Foreskin fibroblast (primary cell): ENCODE measurements at places on chromosomes 5 and 9.

DNA sequence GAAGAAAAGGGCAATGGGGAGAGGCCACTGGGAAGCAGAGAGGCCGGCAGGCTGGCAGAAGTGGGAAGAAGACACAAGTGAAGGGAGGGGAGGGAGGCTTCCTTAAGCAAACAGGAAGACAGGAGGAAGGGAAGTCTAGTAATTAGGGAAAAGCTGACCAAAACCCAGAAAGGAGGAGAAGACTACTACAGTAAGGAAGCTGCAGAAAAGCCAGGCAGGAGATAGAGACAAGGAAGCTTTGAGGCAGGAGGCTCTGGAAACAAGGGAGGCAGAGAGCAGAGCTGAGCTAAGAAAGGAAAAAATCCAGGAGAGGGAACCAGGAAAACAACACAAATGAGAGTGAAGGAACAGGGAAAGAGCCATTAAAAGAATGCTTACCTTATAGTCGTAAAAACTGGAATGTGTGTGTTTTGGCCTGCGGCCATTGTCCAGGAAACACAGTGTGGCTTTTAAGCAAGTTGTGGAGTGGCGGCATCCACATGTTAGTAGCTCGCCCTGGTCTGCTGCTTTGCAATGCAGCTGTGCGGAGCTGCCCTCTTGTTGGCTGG, 317.1 kb upstream of the CLINT1 start:
- peak; percentile 9 for DNase-seq

DNA sequence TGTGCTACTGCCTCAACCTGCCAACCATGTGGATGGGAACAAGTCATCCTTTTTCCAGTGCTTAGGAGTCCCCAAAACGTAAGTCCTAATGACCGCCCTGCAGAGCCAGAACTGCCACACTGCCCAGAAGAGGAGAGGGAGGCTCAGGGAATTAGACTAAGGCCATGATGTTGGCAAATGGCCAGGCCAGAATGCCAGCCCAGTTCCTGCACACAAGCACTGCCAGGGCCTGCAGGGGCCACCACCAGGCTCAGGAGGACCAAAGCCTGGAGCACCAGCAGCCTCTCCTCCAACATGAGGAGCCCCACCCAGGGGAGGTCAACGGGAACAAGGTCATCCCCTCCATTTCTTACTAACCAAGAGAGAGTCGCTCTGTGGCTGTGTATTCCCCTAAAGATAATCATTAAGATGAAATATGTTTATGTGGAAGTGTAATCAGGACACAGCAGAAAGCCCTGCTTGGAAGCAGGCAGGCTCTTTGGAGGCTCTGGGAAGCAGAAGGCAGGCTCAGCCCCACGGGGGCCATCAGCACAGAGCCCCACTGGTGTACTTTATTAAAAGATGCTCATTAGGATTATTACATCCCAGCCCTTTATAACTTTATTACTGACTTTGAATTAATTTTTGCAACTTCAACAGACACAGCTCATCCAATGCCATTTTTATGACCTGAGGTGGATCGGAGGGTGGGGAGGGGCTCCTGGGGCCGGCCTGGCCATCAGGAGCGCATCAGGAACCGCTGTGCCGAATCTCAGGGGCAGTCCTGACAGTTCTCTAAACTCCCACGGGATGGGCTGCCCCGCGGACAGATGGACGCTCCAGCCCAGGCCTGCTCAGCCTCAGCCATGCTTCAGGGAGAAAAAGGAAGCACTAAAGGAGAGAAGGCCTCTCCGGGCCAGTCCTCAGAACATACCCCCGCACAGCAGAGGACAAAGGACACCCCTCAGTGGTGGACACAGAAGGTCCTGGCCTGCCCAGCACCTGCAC, 127.0 kb downstream of the ADAMTS2 start:
- DNase-seq, result no peak

DNA sequence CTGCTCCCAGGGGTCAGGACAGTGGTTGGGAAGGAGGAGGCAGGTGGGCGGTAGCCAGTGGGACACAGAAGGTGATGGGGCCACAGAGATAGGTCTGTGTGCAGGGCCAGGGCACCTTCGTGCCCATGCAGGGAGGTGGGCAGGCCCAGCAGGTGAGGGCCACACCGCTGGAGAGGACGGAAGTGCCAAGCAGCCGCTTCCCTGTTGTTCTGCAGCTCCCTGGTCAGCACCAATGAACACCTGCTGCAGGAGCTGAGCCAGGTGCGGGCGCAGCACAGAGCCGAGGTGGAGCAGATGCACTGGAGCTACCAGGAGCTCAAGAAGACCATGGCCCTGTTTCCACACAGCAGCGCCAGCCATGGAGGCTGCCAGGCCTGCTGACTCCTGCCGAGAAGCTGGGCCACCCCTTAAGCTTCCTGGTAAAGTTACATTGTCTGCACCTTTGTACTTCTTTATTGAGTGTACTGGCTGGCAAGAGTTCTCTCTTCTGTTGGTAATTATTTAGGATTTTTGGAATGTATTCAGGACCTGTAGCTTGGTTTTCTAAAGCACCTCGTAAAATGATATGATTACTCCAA, 40.3 kb downstream of the TPPP start:
- no peak for DNase-seq

- no peak for DNase-seq
Observed at GRCh38 chr5:102700120-102700831, 54.8 kb upstream of the PAM start.

GRCh38 chr9:33177086-33177485, 9.9 kb upstream of the B4GALT1 start:
- no peak for DNase-seq

DNA sequence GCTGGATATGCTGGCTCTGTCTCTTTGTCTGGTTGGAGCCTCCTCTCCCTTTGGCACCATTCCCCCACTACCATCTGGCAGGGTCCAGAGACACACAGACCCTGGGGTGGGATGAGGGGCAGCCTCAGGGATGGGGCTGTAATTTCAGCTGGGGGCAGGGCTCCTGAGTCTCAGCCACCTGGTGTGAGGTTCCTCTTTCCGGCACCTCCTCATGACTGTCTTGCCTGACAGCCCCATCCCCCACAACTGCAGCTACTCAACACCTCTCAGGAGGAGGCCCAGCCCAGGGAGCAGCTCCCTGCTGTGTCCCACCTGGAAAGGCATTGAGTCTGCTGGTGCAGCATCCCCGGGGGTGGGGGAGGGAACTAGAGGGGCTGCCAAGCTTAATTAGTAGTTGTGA, 11.7 kb upstream of the RPS14 start:
- DNase-seq, result no peak

- DNase-seq, result peak; percentile 81
Observed at GRCh38 chr5:68343421-68343826, 127.9 kb downstream of the PIK3R1 start.

DNA sequence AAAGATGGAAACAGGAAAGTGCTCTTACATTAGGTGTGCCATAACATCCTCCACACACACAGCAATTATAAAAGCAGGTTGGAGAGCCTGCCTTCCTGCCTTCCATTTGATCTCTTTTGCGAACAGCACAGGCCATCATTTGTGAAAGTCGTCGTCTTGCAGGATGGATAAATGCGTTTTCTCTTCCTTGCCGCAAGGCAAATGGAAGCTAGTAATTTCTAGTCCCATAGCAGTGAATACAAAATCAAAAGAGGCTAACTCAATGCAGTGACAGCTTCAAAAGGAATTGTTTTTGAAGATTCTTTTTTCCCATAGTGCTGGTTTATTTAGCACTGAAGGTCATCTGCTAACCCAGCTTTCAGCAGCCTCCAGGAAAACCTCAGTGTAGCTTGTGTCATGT, 178.8 kb downstream of the GIN1 start:
- DNase-seq, result no peak

DNA sequence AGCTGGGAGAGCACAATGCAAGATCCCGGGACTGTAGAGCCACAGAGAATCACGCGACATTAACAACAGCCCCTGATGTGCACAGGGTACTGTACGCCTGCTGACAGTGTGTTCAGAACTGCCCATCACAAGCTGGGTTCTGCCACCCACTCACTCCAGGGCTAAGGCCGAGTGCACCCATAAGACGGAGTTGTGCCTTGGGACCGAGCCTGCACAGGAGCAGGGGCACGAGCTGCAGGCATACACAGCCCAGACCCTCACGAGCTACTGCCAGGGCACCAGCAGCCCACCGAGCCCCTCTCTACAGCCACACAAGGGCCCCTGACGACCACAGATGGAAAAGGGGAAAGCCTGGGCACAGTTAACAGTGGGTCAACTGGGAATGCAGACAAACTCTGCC, 67.8 kb downstream of the CAMSAP1 start:
- no peak for DNase-seq

DNA sequence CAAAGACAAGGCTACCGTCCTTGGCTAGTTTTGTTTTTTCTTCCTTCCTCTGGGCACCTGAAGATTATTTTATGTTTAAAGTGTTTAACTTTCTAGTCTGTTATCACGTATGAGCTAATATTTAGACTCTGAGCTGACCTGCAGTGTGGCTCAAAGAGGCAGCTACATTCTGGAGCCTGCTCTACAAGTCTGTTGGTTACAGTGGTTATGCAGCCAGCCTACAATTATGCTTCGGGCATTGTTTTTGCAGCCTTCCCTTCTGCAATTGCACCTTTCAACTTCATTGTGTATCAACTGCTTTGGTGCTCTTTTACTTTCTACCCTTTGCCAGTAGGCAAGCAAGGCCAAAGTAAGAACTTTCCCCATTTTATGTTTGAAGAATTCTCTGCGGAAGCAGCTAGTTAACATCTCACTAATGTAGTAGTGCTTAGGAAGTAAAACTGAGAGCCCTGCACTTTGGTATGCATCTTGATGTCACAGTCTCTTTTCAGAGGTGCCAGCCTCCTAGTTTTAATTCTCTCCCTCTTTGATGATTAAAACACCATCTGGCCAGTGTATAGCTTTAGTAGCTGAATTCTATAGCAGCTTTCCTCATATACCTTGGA, 322.1 kb downstream of the FAM170A start:
- no peak for DNase-seq

DNA sequence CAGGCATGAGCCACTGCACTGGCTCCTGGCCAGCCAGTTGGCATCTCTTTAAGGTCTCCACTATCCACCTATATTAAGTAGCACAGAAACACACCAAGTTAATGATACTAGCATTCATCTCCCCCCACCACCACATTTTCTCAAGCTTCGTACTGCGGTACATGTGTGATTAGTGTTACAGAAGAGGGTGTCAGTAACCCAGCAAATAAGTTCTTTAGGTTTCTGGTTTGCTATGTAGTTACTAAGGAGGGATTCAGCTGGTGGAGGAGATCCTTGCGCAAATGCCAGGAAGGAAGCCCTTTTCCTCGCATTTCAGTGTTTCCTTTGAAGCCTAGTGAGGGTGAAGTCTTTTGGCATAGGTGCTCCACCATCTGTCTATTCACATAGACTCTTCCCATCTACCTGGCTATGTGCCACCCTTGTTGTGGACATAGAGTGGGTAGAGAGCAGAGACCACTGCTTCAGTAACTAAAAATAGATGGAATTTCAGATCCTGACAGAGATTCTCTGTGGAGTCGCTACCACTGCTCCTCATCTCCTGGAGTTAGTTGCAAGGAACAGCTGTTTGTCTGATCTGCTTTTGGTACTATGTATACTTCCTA, 16.7 kb downstream of the UBE2D2 start:
- DNase-seq, result no peak

GRCh38 chr9:21255538-21256212, 15.9 kb upstream of the IFNA14 start:
- DNase-seq, result no peak

DNA sequence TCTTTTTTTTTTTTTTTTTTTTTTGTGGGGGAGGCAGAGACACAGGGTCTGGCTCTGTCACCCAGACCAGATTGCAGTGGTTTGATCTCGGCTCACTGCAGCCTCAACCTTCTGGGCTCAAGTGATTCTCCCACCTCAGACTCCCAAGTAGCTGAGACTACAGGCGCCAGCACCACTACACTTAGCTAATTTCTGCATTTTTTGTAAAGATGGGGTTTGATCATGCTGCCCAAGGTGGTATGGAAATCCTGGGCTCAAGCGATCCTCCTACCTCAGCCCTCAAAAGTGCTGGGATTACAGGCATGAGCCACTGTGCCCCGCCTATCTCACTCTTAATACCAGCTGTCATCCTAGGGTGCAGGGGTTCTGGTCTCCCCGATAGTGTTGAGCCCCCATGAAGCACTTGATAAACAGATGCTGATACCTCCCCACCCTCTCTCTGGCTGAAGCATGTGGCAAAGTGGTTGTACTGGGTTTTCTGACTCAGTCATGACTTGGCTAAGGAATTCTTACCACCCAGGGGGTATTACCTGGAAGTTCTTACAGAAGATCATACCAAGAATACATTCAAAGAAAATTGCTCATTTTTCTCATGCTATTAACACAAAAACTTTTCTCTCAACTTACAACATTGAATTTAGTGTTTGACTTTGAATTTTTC, 110.2 kb upstream of the DAPK1 start:
- DNase-seq, result no peak

DNA sequence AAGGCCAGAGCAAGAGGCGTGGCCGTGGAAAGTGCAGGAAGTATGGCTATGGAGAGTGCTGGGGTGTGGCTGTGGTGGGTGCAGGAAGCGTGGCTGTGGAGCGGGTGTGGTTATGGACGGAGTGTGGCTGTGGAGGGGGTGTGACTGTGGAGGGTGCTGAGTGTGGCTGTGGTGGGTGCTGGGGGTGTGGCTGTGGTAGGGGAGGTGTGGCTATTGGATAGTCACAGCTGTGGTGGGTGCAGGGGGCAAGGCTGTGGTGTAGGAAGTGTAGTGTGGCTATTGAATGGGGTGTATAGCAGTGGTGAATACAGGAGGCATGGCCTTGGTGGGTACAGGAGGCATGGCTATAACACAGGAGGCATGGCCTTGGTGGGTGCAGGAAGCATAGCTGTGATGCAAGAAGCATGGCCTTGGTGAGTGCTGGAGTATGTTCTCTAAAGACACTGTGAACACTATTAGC, 40.8 kb upstream of the SPATA31C2 start:
- no peak for DNase-seq

GRCh38 chr5:1648806-1649205, 125.0 kb upstream of the LPCAT1 start:
- peak; percentile 87 for DNase-seq

DNA sequence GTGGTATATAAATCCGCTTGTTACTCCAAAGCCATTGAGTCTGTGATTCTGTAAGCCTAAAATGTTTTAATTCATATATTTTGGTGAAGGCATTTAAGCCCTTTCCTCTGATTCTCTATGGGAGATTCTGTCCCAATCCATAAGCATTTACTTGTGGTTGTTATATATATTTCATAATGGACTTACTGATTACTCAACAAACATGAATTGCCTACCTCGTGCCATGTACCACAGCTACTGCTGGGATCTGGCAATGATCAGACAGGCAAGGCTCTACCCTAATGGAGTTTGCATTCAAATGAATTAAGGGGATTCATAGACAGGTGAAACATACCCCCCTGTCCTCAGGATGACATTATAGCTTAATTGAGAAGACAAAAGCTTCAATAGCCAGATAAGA, 54.5 kb downstream of the C9orf152 start:
- DNase-seq, result peak; percentile 39

GRCh38 chr9:104260004-104260403, 165.9 kb downstream of the SMC2 start:
- DNase-seq, result no peak

DNA sequence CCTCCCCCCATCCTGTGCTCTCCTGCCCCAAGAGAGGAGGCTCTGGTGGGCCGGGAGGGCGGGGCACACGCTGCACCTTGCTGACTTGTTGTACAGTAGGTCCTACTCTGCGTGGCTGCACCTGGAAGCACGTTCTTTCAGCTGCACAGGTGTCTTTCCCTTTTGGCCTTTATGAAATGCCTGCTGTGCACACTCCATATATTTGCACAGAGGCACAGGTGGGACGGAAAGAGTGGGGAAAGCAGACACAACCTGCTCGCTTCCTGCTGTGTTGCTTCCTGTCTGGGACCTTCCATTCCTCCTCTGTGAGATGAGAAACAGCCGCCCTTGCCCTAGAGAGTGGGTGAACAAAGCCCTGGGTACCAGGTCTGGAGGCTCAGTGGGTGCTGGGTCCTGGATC, 4.8 kb downstream of the USP20 start:
- DNase-seq, result no peak
